IMR-90 (cell line): ENCODE measurements at places on chromosomes 6 and 20. TPM values are rescaled to one million over a fixed set of nuclear protein-coding genes. Genes with fewer than 3 reads are reported as not detected.

DNA sequence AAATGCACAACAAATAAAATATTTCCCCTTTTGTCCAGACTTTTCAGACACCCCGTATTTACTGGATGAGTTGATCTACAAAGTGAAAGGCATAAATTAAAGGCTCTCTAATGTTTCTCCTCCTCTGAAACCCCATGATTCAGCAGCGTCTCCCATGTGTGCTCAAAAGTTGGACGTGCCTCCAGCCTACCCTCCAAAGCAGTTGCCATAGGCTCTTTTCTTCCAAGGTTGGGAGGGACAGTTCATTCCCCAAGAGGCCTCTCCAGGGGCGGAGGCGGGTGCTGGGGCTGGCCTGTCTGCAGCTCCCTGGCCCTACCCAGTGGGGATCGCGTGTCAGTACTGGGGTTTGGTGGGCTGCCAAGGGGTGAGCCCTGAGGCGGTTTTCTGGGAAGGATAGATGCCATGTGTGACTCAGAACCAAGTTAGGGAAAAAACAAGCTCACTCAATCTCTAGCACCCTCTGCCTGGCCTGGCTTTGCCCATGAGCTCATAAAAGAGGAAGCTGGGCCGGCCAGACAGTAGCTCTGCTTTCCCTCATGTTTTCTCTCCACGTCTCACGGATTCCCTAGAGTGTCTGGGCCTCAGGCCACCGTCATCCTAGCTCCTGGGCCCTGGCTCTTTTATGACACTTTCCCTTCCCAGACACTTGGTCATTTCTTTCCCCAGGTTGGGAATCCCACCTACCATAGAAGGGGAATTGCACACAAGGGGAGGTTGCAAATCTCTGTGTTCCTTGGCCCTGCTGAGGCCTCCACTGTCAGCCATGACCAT, 8.0 kb upstream of the IER3 start:
- peak; percentile 100 for DNase-seq

GRCh38 chr6:111683157-111683556, 77.5 kb upstream of the TRAF3IP2 start:
- no peak for DNase-seq

GRCh38 chr20:1374246-1374645, 18.6 kb downstream of the FKBP1A start:
- no peak for DNase-seq

GRCh38 chr20:57148263-57148662, 118.2 kb downstream of the BMP7 start:
- DNase-seq, result no peak

- DNase-seq, result peak; percentile 17
Observed at GRCh38 chr6:152391179-152391880, 245.8 kb downstream of the SYNE1 start.

DNA sequence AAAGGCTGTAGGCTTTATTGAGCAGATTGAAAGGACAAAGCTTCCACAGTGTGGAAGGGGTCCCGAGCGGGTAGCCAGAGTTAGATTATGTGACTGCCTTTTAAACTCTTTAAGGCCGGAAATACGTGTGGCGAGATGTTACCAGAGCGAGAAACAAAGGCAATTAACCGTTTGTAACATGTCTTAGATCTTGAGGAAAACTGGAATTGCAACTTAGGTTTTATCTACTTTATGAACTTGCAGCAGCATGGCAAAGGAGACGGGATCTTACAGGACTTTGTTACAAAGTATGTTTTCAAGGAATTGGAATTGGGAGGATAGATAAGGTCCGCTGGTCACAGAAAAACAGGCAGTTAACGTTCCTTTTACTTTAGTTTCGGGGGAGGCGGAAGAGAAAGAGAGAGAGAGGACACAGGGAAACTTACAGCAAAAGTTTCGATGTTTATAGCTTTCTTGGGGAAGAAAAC, 594.7 kb upstream of the ADGRB3 start:
- no peak for DNase-seq

GRCh38 chr6:142842418-142843261, 102.3 kb downstream of the HIVEP2 start:
- peak; percentile 57 for DNase-seq

DNA sequence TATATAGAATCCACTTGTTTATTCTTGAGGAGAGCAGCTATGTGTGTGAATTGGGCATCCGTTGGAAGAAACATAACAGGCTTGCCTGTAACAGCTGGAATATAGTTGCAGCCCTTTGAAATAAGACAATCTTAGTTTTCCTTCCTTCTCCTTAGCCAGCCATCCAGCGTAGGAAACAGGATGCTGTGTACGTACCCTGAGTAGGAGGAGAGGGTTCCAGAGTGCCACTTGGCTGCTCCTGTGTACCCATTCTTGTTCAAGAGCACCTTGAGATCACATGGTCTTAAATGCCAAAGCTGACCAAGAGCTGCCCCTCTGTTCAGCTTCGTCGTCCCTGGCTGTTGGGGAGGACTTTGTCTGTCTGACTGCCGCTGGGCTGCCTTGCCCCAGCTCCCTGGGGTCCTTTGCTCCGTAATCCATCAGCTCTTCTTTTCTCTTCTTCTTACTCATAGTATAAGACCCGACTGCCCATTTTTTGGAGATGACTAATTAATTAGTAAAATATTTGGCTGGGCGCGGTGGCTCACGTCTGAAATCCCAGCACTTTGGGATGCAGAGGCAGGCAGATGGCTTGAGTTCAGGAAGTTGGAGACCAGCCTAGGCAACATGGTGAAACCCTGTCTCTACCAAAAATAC, 49.0 kb downstream of the RREB1 start:
- peak; percentile 75 for DNase-seq

- no peak for DNase-seq
Observed at GRCh38 chr6:20243288-20243687, 31.0 kb upstream of the MBOAT1 start.

DNA sequence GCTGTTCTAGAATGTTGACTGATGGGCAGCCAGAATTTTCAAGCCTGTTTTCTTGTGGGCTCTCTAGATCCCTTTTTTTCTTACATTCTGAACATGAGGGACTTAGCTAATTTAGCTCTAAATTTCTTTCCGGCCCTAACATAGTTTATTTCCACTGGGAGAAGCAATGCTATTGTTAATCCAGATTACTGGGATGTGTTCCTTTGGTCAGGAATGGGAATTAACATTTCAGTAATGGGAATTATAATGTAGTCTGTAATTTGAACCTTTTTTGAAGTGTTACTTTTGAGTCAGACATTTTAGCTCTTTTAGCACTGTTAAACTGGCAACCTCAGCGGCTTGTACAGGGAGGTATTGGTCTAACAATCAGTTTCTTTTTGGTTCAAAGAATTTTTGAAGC, 7.5 kb downstream of the ZFAND3 start:
- DNase-seq, result no peak

DNA sequence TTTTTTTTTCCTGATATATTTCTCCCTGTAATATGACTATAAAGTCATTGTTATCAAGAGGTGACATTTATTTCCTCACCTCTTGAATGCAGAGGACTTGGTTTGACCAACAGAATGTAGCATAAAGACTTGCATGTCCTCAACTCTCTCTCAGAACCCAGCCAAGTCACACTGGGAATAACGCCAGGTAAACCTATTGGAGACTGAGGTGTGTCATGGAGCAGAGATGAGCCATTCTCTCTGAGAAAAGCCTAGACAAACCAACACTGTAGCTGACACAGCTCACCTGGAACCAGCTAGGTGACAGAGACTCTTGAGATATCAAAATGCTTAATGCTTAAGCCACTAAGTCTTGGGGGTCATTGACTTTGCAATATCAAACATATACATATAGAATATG, 533.6 kb downstream of the HAO1 start:
- DNase-seq, result no peak

GRCh38 chr20:19783966-19784401, 25.9 kb downstream of the RIN2 start:
- peak; percentile 82 for DNase-seq

DNA sequence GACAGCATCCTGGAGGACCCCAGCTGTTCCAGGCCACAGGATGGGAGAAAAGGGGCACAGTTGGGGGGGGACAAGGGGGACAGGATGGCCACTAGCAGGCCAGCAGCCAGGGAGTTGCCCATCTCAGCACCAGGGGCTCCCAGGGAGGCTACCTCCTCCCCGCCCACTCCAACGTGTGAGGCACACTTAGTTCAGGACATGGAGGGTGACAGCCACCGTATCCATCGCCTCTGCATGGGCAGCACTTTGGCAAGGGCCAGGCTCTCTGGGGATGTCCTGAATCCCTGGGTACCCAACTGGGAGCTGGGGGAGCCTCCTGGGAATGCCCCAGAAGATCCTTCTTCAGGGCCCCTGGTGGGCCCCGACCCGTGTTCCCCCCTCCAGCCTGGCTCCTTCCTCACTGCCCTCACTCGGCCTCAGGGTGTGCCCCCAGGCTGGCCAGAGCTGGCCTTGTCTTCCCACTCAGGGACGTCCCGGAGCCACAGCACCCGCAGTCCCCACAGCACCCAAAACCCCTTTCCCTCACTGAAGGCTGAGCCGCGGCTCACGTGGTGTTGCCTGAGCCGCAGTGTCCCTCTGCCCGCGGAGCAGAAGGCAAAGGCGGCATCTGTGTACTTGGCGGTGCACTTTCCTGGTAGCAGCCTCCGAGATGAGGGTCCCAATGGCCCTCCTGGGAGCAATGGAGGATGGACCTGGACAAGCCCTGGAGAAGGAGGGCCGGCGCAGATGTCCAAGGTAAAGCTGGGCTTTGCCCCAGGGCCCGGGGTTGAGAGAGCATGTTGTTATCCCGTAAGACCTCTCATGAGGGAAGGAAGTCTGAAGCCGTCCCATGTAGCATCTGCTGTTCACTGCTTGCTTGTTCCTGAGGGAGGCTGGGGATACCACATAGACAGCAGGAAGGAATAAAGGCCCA, 30.7 kb downstream of the ZNF831 start:
- no peak for DNase-seq

DNA sequence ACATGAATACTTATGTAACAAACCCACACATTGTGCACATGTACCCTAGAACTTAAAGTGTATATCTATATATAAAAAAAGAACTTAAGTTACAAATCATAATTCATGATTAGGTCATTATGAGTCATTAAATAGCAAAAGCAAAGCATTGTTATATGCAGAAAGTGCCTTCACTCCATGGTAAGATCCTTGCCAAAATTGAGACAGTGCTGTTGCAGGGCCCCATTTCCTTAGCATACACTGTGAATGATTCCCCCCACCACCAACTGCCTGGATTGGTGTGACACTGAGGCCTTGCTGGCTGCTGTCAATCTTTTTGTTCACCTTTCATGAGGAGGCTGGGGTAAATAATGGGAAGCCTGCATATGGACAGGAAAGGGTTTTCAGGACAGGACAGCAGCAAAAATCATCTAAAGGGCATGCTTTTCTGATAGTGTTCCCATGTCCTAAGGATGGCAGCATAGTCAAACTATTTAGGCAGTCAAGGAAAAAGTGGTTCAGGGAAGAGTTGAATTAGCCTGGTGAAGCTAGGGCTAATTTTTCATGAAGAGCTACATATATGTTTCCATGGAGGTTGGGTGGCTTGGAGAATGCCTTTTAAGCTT, 188.2 kb upstream of the ASCC3 start:
- no peak for DNase-seq

GRCh38 chr20:36823121-36823520, 49.6 kb upstream of the DSN1 start:
- DNase-seq, result no peak

DNA sequence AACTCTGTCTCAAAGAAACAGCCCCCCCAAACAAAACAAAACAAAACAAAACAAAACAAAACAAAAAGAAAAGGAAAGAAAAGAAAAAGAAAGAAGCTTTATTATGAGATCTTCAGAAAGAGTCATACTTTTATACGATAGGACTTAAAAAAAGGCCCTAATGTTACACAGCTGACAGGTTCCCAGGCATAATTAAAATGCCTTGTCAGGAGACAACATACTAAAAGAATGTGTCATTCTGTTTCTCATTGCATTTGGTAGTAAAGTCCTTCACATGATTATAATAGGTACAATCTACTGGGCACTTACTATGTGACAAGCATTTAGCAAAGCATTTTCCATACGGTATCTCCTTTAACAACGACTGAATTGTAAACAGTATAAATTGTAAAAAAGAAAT, 36.4 kb upstream of the RPN2 start:
- peak; percentile 6 for DNase-seq

DNA sequence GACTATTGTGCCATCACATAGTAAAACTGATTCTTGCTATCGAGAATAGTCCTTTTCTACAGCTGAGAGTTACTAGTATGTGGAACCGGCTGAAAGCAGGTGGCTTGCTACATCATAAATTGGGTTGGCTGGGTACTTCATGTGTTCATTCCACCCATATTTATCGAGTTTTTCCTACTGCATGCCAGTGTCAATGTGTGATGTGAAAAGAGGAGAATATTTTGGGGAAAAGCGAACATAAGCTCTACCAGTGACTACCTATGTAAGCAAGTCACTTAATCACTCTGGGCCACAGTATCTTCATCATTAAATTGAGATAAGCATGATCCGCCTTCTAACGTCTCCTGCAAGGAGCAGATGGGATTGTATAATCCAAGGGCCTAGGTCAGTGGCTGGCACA, 61.0 kb downstream of the TSHZ2 start:
- DNase-seq, result no peak

DNA sequence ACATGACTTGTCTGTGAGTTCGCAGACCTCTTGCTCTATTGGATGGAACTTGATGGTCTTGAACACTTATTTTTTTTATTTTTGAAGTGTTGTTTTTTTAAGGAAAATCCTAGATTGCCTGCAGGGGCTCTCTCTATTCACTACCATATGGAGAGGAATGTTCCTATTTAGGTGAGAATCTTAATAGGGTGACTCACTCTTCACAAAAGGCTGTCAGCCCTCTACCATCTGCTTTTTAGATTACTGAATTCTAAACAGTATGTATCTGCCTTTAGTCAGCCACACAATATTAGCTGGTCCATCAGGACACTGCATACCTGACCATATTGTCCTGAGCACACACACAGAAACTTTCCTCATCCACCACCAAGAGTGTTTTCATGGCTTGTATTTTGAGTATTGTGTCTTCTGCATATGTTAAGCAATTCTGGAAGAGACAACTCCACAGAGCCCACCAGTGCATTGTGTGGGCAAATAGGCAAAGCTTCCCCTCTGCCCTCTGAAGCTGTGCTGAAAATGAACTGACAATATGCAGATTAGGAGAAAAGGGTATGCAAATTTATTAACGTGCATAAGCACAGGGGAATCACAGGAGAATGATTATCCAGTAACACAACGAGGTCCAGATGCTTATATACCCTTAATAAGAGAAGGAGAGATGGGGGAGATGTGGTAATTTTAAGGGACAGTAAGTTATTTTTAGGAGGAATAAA, 6.6 kb upstream of the BTBD9 start:
- DNase-seq, result peak; percentile 16

- no peak for DNase-seq
Observed at GRCh38 chr6:139509167-139509566, 134.7 kb upstream of the CITED2 start.

GRCh38 chr6:120214088-120214499, 864.5 kb upstream of the MAN1A1 start:
- no peak for DNase-seq

Gene TASP1
- total RNA-seq, result 7.9 and 9.7 TPM in 2 replicates

Gene SNX3
- 105 and 171 TPM in 2 replicates for total RNA-seq

Gene TOX2
- 1.1 and 1.3 TPM in 2 replicates for total RNA-seq

Gene RAET1L
- not detected in 2 replicates for total RNA-seq

Gene ADRM1
- total RNA-seq, result 96.9 and 103 TPM in 2 replicates

Gene SOX4
- total RNA-seq, result 4.7 and 6.4 TPM in 2 replicates

Gene ULBP2
- 7.2 and 7.9 TPM in 2 replicates for total RNA-seq

Gene PACRG
- not detected in 2 replicates for total RNA-seq

Gene SEMG1
- not detected in 2 replicates for total RNA-seq
